Caudate nucleus (tissue), 63 donors: ENCODE measurements at places on chromosomes 6 and 20.

DNA sequence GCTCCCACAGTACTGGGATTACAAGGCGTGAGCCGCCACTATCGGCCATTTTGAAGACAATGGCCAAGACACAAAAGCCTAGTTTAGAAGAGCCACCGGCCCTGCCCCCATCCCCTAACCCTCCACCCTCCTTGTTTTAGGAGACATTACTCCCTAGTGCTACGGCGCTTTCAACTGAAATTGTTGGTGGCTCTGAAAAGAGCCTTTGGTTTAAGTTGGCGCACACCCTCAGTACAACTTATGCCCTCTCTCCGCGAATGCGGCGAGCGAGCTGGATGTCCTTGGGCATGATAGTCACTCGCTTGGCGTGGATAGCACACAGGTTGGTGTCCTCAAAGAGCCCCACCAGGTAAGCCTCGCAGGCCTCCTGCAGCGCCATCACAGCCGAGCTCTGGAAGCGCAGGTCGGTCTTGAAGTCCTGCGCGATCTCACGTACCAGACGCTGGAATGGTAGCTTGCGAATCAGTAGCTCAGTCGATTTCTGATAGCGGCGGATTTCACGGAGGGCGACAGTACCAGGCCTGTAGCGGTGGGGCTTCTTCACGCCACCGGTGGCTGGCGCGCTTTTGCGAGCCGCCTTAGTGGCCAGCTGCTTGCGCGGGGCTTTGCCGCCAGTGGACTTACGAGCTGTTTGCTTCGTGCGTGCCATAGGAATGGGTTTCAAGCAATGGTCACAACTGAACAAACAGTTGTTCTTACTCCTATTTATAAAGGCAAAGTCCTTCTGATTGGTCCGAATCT, 114.9 kb upstream of the BTN3A2 start:
- DNase-seq: no peak

- DNase-seq: no peak
Observed at GRCh38 chr6:158558415-158559306, 1.2 kb upstream of the TMEM181 start.

- no peak for DNase-seq
Observed at GRCh38 chr6:11430036-11430435, 107.5 kb upstream of the TMEM170B start.

DNA sequence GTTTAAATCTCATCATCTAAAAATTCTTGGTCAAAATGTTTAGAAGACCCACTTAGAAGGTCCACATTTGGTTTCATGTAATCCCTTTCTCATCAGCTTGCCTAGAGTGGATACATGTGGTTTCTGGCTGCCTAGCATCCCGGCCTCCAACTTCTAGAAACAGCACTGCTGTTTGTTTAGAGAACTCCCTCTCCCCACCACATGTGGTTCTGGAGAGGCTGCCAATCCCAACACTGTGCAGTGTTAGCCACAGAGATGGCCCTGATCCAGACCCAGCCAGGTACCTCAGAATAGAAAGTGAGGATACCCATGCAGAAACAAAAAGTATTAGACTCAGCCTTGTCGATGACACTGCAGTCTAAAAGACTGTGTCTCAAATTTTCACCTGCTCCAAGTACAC, 241.8 kb downstream of the BCKDHB start:
- no peak for DNase-seq

- peak; percentile 81 for DNase-seq
Observed at GRCh38 chr20:52191916-52192718, 538 bp upstream of the ZFP64 start.

DNA sequence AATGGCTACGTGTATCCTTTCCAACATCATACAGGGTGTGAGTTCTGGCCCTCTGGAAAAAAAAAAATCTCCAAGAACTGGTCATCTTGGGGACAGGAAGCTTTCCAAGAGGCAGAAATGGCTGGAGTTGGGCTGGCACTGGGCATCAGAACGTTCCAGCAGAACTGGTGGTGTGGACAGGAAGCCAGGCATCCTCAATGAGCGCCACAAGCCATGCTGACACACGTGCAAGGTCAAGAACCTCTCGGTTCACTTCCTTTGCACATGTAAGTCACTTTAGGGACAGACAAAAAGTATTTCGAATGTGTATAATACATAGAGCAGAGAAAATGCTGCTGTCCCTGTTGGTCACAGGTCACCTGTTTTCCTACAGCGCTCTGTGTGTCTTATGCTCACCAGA, 27.4 kb upstream of the RIN2 start:
- DNase-seq: no peak

DNA sequence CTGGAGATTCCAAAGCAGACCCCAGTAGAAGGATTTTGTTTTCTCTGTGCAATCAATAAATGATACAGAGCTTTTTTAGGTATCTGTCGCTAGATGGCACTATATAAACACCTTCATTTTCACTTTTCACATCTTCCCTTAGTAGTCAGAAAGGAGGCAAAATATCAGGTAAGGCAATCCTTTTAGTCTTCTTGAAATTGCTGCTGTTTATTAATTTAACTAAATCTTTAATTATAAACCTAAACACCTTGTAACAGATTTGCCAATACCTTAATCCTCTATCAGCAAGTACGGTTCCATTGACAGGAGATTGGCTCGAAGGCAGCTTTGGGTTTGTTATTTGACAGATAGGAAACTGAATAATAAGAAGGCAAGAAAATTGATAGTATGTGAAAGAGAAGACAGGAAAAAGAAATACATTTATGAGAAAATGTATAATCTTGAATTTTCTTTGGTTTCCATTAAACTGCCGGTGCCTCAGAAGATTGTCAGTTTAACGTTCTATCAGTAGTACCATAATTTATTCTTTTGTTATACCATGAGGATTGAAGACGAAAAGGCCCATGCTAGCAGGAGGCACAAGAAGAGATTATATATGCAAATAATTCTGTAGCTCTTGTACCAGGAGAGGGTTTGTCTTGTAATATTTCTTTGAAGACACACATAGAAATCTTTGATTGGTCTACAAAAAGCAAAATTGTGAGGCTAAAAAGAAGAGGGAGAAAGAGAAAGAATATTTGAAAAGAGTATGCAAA, 23.5 kb upstream of the IBTK start:
- DNase-seq: no peak

- DNase-seq: no peak
Observed at GRCh38 chr20:54619181-54619580, 143.8 kb downstream of the DOK5 start.

- DNase-seq: no peak
Observed at GRCh38 chr20:37406010-37406998, 60.4 kb downstream of the SRC start.

DNA sequence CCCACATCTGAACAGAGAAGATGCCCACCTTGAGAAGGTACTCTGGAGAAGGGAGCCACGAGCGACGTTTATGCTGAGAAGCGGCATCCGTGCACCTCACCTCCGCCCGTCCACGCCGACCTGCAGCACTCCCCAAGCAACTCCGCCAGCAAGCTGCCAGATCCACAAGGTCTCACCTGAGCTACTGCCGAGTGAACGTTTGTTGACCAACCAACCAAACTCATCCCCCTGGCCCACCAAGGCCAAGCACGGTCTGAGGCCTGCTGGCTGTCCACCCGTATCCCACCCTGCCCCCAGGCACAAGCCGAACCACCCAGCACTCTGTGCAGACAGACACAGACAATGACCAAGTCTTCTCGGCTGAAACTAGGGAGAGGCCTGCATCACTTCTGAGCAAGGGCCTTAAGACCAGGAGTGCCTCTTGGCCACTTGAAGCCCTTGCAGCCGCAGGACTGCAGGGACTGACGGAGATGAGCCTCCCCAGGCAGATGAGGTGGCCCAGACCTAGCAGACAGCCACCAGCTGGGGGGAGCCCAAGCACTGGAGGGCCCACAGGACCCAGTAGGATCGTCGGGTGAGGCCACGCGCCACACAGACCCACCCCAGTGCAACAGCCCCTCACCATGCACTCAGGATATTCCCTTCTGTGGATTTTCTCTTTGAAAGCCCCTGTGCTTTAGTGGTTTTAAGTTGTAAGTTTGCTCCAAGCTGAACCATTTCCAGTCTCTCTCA, 12.1 kb downstream of the TAF4 start:
- DNase-seq: no peak

DNA sequence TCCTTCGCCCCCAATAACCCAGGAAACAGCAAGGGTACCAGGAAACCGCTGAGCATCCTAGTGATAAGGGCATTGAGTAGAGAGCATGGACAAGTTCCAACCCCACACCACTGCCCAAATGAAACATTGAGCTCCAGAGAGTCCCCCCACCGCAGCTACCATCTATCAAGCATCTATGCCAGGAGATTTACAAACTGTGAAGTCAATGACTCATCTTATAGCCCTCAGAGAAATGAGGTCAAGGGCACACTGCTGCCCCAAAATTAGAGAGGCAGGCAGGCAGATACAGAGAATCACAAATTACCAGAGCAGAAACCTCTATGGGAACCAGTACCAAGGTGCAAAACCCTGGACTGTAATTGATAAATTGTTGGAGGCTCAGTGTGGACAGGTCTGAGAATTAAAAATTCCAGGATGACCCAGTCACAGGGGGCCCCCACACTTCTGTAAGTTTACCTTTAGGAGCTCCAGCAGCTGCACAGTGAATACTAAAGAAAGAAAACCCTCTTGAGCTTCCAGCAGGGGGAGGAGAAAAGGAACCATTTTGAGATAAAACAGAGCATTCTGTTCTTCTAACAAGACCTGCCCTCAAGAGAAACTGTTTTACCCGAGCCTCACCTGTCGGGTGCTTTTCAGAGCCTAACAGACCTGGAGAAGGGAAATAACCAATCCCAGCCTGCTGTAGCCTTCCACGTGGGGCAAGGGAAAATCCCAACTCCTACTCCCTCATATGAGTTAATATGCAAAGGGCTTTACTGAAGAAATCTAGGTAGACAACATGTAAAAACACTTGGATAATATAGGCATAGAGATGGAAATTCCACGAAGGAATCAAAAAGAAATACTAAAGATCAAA, 118.0 kb upstream of the ARID1B start:
- no peak for DNase-seq

GRCh38 chr6:151677404-151677803, 130.1 kb upstream of the ESR1 start:
- no peak for DNase-seq

- DNase-seq: no peak
Observed at GRCh38 chr20:57619051-57619831, 985 bp downstream of the ZBP1 start.

DNA sequence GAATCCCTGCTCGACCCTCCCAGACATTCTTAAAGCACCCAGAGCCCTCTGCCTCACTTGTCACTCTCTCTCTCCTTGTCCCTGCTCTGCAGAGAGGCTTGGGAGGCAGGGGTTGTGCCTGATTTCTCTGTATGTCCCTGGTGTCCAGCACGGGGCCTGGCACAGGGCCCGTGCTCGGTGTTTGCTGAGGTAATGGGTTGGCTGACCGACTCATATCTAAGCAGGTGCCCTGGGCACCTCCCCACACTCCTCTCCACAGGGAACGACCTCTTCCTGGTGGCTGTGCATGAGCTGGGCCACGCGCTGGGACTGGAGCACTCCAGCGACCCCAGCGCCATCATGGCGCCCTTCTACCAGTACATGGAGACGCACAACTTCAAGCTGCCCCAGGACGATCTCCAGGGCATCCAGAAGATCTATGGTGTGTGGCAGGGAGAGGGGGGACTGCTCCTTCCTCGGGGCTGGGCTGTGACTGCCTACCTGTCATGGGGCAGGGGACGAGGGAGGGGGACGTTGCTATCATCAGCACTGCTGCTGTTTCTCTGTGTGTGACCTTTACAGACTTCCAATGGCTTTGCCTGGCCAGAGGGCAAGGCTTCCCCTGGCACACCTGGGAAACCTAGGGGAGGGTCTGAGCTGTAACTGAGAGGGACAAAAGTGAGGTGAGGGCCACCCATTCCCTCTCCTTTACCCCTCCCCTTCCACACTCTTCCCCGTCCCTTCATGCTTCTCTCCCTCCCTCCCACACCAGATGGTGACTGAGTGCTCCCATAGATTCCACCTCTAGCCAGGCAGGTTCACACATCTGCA, 14.2 kb downstream of the MMP24OS start:
- no peak for DNase-seq

GRCh38 chr20:373171-373890, 7.2 kb upstream of the TRIB3 start:
- no peak for DNase-seq
